ENCODE measurements at places on chromosomes 5 and 9. TPM values are rescaled to one million over a fixed set of nuclear protein-coding genes. Genes with fewer than 3 reads are reported as not detected.

- DNase-seq, result no peak
Observed at GRCh38 chr9:115944166-115944948, 209.2 kb upstream of the PAPPA start.

Gene ACOT12
- total RNA-seq, result not detected

DNA sequence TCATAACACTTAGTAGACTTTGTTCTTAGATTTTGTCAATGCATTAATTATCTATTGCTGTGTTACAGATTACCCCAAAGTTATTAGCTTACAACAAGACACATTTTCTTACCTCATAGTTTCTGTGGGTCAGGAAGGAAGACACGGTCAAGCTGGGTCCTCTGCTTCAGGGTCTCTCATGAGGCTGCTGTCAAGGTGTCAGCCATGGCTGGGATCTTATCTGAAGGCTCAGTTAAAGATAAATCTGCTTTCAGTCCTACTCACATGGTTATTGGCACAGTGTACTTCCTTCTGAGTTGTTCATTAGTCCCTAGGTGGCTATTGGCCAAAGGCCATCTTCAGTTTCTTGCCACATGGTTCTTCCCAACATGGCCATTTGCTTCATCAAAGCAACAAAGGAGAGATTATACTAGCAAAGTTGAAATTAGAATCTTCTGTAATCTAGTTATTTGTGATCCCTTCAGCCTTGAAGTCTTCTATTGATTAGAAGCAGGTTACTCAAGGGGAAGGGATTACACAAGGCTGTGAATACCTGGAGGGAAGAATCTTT, 25.2 kb downstream of the TDRD7 start:
- no peak for DNase-seq

GRCh38 chr5:66739021-66739420, 142.8 kb downstream of the MAST4 start:
- DNase-seq, result no peak

Gene OR1J2
- total RNA-seq, result not detected

Gene SNX2
- total RNA-seq, result 28.8 TPM

Data from cardiac septum (tissue), 1 donor.